ENCODE measurements at places on chromosomes 4 and X. TPM values are rescaled to one million over a fixed set of nuclear protein-coding genes. Genes with fewer than 3 reads are reported as not detected.

SLC6A8 gene
- total RNA-seq: 9.8 TPM

MAGEA2 gene
- not detected for total RNA-seq

GLRA3 gene
- total RNA-seq: not detected

ADH7 gene
- total RNA-seq: not detected

FAM47E gene
- total RNA-seq: 1.0 TPM

AMOT gene
- total RNA-seq: 6.8 TPM
